Anterior cingulate cortex (tissue), 58 donors: ENCODE measurements at places on chromosomes 2 and 18.

DNA sequence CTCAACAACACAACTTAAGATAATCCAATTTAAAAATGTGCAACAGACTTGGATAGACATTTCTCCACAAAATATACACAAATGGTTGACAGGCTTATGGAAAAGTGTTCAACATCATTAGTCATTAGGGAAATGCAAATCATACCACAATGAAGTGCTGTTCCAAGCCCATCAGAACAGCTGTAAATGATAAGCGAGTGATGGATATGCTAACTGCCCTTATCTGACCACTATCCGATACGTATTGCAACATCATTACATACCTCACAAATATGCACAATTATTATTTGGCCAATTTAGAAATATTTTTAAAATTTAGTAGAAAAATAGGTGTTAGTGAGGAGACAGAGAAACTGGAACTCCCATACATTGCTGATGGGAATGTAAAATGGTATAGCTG is 62.2 kb downstream of the PPP4R1 start:
- no peak for DNase-seq

DNA sequence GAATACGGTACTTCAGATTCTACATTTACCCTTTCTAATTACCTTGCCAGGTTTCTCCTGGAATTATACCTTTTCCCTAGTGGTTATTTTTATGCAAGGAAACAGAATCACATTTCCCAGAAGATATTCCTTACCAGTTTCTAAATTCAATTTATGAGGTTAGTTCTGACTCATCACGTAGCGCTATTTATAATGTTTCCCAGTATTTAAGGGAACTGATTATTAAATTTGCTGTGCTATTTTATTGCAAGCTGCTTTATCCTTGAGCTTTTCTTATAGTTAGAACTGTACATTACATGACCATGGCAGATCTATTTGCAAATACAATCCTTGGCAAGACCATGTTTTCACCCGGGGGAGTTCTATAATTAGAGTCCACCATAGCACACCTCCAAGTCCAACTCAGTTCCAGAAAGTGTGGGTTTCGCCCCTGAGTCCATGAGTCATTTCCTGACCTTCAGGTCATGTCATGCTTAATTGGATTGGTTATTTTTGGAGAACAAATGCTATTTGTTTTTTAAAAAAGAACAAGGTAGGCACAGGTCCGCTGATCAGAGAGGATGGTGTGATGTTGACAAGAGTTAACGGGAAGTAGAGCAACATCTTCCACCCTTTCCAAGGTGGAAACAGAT is 126.6 kb downstream of the ZNF532 start:
- DNase-seq = no peak

- DNase-seq = no peak
Observed at GRCh38 chr18:2910261-2910660, 63.5 kb downstream of the EMILIN2 start.

DNA sequence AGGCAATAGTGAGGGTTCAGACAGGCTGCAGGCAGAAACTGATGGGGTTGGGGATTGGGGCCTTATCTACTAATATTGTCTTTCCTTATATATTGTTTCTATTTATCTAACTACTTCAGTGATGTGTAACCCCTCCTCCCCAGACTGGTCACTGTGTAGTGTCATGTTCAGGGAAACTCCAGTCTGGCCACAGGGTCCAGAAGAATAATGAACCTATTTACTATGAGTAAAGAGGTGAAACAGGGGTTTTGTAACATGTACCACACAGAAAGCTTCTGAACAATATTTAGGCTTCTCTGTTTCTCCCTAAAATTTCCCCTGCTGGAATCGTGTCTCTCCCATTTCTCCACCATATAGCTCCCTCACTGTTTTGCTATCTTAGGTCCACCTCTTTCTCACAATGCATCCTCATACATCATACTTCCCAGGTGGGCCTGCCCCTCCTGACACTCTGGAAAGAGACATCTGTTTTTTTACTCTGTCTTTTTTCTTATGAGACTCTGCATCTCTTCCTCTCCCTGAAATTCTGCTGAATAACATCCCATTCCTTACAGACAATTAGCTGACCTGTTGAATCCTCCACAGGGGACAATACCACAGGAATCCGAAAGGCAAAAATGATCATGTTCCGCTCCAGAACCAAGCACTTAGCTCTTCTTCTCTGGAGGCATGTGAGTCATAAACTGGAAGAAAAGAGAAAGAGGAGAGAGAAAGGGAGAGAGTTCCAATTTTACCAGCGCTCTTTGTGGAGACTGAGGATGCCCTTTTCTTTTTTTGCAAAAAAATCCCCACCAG is 154.8 kb downstream of the ZEB2 start:
- no peak for DNase-seq

GRCh38 chr18:79523206-79523735 is 127.5 kb downstream of the NFATC1 start:
- no peak for DNase-seq

DNA sequence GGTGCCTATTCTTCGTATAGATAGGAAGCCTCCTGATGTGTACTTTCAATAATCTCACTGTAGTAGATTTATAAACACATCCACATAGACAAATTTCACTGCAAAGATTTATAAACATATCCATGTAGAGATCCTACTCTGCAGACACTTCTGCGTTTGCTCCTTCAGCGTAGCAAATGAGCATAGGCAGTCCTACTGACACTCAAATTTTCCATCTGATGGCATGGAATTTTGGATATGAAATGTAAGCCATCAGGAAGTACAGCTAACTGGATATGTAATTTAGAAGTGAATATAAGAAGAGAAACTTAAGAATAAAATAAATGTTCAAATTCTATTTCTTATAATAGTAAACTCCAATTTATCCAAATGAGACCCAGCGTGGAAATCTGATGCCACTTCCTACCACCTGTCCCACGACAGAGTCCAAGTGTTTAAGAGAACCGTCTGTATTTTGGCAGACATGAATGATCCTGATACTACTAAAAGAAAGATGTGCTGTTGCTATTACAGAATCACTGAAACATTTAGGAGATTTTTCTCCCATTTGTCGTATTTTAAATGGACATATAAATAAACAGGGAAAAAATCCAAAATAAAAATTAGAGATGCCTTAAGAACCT is 86.0 kb downstream of the DTNA start:
- DNase-seq = no peak

GRCh38 chr2:215982465-215982875 is 30.9 kb downstream of the MREG start:
- DNase-seq = no peak

DNA sequence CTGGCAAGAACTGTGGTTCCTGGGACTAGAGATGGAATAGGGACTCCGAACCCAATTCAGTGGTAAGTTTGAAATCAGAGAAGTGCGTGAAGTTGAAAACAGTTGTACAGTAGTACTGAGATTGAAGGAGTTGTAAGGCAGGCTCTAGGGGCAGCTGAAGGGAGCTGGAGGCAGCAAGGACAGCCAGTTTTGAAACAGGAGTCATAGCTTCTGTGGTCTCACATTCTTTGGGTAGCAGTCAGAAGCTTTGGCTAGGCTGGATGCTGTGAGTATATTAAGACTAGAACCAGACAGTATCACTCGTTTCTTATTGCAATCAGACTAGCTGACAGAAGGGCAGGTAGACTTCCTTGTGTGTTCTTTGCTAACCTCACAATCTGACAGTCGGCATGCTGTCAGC is 64.5 kb upstream of the ADAM23 start:
- DNase-seq = no peak

DNA sequence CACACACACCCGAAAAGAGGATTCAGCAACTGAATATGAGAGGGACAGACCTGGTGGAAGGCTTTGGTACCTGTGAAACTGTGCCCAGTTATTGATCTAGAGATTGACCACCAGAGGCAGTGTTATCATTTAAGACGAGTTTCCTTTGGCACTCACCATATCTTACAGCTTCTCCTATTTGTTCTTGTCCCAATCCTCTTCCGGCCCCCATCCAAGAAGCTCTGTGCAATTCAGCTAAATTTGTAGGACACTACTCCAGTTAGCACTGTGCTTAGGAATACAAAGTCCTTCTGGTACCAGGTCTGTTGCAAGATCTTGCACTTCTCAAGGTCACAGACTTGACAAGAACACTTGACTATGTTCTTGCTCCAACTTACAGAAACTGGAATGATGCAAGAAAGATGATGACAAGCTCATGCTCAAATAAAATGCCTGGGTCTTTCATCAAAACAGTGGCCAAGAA is 177.7 kb downstream of the TMEM247 start:
- no peak for DNase-seq

- DNase-seq = no peak
Observed at GRCh38 chr2:28683100-28683706, 68.4 kb upstream of the PPP1CB start.

- DNase-seq = no peak
Observed at GRCh38 chr2:178514664-178515063, 34.4 kb downstream of the PLEKHA3 start.

DNA sequence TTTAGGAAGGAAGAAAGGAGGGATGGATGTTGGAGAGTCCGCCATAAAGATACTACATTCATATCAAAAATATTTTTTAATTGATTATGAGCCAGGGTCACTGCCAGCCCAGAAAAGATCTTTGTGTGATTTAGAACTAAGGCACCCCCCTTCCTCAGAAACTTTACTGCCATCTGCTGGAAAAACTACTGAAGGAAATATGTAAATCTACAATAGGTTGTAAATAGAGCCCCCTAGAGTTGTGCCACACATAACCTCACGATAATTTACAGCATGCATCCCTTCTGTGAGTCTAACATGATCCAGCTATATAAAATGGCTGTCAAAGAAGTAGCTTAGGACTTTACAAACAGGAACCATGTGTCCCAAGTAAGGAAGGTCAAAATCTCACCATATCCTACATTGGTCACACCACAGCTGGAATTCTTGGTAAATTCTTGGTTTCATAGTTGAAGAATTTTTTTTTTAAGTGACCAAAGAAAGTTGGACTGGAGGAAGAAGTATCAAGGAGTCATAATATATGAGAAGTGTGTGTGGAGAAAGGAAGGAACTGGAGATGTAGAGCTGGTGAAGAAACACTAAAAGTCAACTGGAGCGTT is 152.5 kb downstream of the CYP26B1 start:
- no peak for DNase-seq

GRCh38 chr18:37419315-37419714 is 146.3 kb downstream of the CELF4 start:
- no peak for DNase-seq

DNA sequence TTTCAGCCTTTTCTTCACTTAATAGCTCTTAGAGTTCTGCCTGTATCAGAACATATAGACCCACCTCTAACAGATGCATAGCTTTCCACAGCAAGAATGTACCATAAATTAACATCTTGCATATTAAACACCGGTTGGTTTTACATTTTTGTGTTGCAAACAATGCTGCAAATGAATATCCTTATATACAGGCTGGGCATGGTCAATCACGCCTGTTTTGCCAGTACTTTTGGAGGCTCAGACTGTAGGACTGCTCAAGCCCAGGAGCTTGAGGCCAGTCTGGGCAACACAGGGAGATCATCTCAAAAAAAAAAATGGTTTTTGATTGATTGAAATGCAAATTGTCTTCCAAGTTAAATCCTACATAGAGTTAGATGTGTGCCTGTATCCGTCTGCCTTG is 1.5 kb upstream of the LCT start:
- DNase-seq = no peak

DNA sequence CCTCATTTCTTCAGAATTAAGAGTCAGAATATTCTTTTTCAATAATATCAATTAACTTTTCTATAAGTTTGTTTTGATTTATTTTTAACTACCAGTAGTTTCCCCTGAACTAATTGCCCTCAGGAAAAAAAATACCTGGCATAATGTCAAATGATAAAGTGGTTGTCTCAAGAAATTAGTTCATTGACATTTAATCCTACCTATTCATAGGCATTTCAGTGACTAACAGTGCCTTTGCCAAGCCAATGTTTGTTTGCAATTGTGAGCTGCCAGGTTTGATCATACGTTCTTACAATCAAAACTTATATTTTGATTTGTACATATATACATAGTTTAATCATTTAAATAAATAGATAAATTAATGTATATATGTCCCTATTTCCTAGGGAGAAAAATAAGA is 267.3 kb upstream of the MC4R start:
- no peak for DNase-seq

GRCh38 chr2:85504778-85505261 is 34.1 kb upstream of the MAT2A start:
- DNase-seq = peak; percentile 17

- DNase-seq = no peak
Observed at GRCh38 chr2:152319822-152320570, 15.0 kb upstream of the FMNL2 start.

GRCh38 chr2:209472112-209472832 is 48.4 kb downstream of the MAP2 start:
- no peak for DNase-seq
